ENCODE measurements at places on chromosomes 5 and 9. TPM values are rescaled to one million over a fixed set of nuclear protein-coding genes. Genes with fewer than 3 reads are reported as not detected.

Gene CCNO
- total RNA-seq = 0.93 TPM

Gene GPR151
- not detected for total RNA-seq

Gene PCDHB13
- total RNA-seq = 3.0 TPM

Gene RLN2
- 5.0 TPM for total RNA-seq

Gene PPP3R2
- total RNA-seq = not detected

Gene RHOBTB3
- 3.6 TPM for total RNA-seq
